ENCODE measurements at places on chromosomes 3 and 15. TPM values are rescaled to one million over a fixed set of nuclear protein-coding genes. Genes with fewer than 3 reads are reported as not detected.
A peak's percentile ranks its signal among the peaks of the same experiment; 100 is the strongest.

GRCh38 chr3:197475514-197475913, 80.3 kb downstream of the BDH1 start:
- no peaks in the 10 kb centered on the region for H3K27me3 ChIP-seq
- H3K4me1 ChIP-seq: no peaks in the 10 kb centered on the region
- DNase-seq: no peak
- H3K4me3 ChIP-seq: no peak overlapping the region
- no peaks in the 10 kb centered on the region for H3K36me3 ChIP-seq

The TCAIM gene
- total RNA-seq: 11.2 TPM

The ATP8B4 gene
- total RNA-seq: 55.6 TPM

GRCh38 chr15:56719774-56720555, 13.3 kb downstream of the ZNF280D start:
- H3K27me3 ChIP-seq: no peaks in the 10 kb centered on the region
- H3K4me1 ChIP-seq: no peaks in the 10 kb centered on the region
- no peaks in the 10 kb centered on the region for H3K36me3 ChIP-seq
- no peak overlapping the region for H3K27ac ChIP-seq

- H3K27ac ChIP-seq: no peak overlapping the region
These were observed 75.8 kb downstream of the CPN2 start for GRCh38 chr3:194275291-194275690.

The NUP210 gene
- total RNA-seq: 194 TPM

DNA sequence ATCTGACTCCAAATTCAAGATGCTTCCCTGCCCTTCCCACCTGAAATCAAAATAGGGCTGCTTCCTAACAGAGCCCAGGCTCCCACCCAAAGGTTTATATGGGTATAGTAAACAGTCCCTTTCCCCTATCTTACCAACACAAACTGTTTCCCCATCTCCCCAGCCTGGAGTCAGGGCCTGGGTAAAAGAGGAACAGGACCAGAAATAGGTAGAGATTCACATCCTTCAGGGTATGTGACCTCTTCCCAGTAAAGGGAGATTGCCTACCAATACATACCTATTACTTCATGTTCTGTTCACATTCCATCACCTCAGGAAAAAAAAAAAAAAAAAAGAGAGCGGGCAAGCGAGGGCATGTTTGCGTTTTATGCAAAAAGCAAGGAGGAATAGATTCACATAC, 9.7 kb upstream of the SHF start:
- peak; percentile 13 for DNase-seq
- no peak overlapping the region for H3K4me3 ChIP-seq
- H3K27me3 ChIP-seq: no peaks in the 10 kb centered on the region
- no peak overlapping the region for H3K27ac ChIP-seq

The ADGRG7 gene
- total RNA-seq: not detected

GRCh38 chr3:123021388-123021787, 6.2 kb downstream of the SEMA5B start:
- no peak overlapping the region for H3K4me3 ChIP-seq
- no peaks in the 10 kb centered on the region for H3K36me3 ChIP-seq
- no peak overlapping the region for H3K27ac ChIP-seq
- H3K27me3 ChIP-seq: peaks cover 12% of the 10 kb centered on the region
- peaks cover 5% of the 10 kb centered on the region for H3K4me1 ChIP-seq
- no peak for DNase-seq

GRCh38 chr3:102980355-102980696, 545.5 kb downstream of the ZPLD1 start:
- H3K4me3 ChIP-seq: no peak overlapping the region
- H3K4me1 ChIP-seq: no peaks in the 10 kb centered on the region
- H3K36me3 ChIP-seq: no peaks in the 10 kb centered on the region

The ADIPOQ gene
- not detected for total RNA-seq
